Glutamatergic neuron (in vitro differentiated cells): ENCODE measurements at places on chromosomes 13 and 19. TPM values are rescaled to one million over a fixed set of nuclear protein-coding genes. Genes with fewer than 3 reads are reported as not detected.

Gene CAMSAP3
- 47.6 TPM for total RNA-seq

DNA sequence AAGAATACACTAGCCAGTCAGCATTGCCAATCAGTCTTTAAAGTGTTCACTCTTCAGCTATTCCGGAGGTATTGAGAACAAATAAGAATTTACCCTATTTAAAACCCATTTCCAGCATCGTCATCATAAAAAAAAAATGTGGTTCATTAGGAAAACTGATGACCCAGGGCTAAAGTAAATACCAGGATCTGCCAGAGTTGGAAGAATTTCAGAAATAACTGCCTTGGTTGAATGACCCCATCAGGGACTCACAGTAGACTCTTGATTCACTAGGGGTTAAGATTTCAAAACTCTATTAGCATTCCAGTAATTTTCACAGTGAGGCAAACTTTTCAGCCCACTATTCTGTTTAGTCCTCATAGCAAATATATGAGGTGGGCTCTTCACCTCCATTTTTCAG lies 377.0 kb downstream of the ITGBL1 start:
- peaks cover 5% of the 10 kb centered on the region for H3K36me3 ChIP-seq
- no peak overlapping the region for H3K4me3 ChIP-seq
- DNase-seq, result no peak
- H3K27me3 ChIP-seq, result no peaks in the 10 kb centered on the region
- no peak overlapping the region for H3K27ac ChIP-seq
- no peaks in the 10 kb centered on the region for H3K4me1 ChIP-seq

Gene FAM187B
- not detected for total RNA-seq

GRCh38 chr19:29834991-29835846 lies 23.4 kb downstream of the CCNE1 start:
- no peak for DNase-seq
- no peak overlapping the region for H3K27ac ChIP-seq
- no peaks in the 10 kb centered on the region for H3K36me3 ChIP-seq
- H3K27me3 ChIP-seq, result peaks cover 2% of the 10 kb centered on the region
- no peak overlapping the region for H3K4me3 ChIP-seq
- H3K4me1 ChIP-seq, result no peaks in the 10 kb centered on the region

DNA sequence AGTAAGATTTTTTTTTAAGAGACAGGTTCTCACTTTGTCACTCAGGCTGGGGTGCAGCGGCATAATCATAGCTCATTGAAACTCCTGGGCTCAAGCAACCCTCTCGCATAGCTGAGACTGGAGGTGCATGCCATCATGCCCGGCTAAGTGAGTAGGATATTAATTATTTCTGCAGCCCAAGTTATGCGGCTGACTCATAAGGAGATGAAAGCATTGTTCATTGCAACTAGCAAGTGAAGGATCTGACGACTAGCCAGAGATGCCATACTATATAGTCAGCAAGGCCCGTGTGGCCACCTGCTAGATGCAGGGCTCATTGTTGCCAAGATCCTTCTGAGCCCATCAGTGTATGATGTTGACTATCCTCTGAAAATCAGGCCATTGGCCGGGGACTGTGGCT lies 45.2 kb downstream of the ABCC4 start:
- H3K36me3 ChIP-seq, result peaks cover 5% of the 10 kb centered on the region
- H3K27me3 ChIP-seq, result no peaks in the 10 kb centered on the region
- H3K4me1 ChIP-seq, result no peaks in the 10 kb centered on the region
- H3K4me3 ChIP-seq, result no peak overlapping the region
- no peak for DNase-seq
- H3K27ac ChIP-seq, result no peak overlapping the region

DNA sequence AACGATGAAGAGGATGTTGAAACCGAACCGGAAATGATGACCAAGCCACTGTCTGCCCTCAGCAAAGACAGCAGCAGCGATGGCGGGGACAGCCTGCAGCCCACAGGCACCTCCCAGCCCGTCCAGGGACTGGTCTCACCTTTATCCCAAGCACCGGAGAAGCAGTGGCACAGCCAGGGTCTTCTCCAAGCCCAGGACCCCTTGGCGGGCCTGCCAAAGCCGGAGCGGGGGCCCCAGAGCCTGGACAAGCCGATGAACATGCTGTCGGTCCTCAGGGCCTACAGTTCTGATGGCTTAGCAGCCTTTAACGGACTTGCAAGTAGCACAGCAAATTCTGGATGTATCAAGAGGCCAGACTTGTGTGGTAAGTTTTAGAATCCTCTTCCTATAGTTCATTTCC lies 177.0 kb downstream of the ZNF536 start:
- H3K27ac ChIP-seq, result no peak overlapping the region
- peaks cover 3% of the 10 kb centered on the region for H3K27me3 ChIP-seq
- no peak overlapping the region for H3K4me3 ChIP-seq
- no peak for DNase-seq
- H3K4me1 ChIP-seq, result peaks cover 7% of the 10 kb centered on the region

- no peak for DNase-seq
- H3K27ac ChIP-seq, result no peak overlapping the region
- peaks cover 20% of the 10 kb centered on the region for H3K4me1 ChIP-seq
- no peaks in the 10 kb centered on the region for H3K36me3 ChIP-seq
- peaks cover 6% of the 10 kb centered on the region for H3K27me3 ChIP-seq
Measured at GRCh38 chr13:48155848-48156247, 60.9 kb upstream of the MED4 start.

DNA sequence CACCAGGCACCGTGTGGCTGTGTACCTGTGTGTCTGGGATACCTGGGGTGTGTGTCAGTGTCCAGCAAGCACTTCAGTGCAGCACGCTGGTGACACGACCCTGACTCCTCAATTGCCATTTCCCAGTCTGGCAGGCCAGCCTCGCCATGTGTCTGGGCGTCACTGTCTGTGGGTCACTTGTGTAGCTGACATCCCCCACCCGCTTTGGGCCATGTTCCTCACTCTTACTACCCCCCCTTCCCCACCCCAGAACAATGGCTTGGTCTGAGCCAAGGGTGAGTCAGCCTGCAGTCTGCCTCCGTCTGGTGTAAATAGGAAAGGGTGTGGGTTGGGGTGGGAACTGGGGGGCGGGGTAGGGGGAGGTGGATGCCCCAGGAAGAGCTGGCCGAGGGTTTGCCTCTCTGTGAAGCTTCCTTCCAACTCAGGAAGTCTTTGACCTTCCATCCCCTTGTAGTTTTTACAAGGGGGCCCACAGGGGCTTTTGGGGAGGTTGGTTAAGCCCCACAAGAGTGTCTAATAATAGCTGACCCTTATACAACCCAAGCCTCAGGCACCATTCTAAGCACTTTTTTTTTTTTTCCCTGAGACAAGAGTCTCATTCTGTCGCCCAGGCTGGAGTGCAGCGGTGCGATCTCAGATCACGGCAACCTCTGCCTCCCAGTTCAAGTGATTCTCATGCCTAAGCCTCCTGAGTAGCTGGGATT lies 17.6 kb downstream of the NOVA2 start:
- H3K4me1 ChIP-seq, result peaks cover 58% of the 10 kb centered on the region
- H3K27me3 ChIP-seq, result peaks cover 27% of the 10 kb centered on the region
- peak overlapping the region; percentile 98 for H3K27ac ChIP-seq
- peaks cover 10% of the 10 kb centered on the region for H3K36me3 ChIP-seq
- no peak overlapping the region for H3K4me3 ChIP-seq

Gene RPS28
- 1,030 TPM for total RNA-seq

Gene REEP6
- 21.5 TPM for total RNA-seq

GRCh38 chr13:45048890-45049407 lies 59.6 kb downstream of the GPALPP1 start:
- H3K4me1 ChIP-seq, result peaks cover 16% of the 10 kb centered on the region
- no peak overlapping the region for H3K27ac ChIP-seq
- H3K4me3 ChIP-seq, result no peak overlapping the region

DNA sequence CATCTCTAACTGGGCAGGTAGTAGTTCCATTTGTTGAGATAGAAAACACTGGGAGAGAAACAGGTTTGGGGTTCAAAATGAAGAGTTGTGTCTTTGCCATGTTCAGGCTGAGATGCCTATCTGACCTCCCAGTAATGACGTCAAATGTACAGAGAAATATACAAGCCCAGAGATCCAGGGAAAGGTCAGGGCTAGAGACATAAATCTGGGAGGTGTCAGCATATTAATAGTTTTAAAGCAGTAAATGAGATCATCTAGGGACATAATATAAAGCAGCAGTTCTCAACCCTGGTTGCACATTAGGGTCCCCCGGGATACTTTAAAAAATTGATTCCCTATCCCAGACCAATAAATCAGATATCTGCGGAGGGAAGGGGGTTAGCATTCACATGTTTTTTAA lies 501.5 kb downstream of the UQCRFS1 start:
- H3K36me3 ChIP-seq, result no peaks in the 10 kb centered on the region
- H3K27me3 ChIP-seq, result no peaks in the 10 kb centered on the region
- H3K27ac ChIP-seq, result no peak overlapping the region
- no peak overlapping the region for H3K4me3 ChIP-seq
- peaks cover 4% of the 10 kb centered on the region for H3K4me1 ChIP-seq

GRCh38 chr13:112057736-112058518 lies 9.0 kb upstream of the SOX1 start:
- peaks cover 12% of the 10 kb centered on the region for H3K4me1 ChIP-seq
- H3K36me3 ChIP-seq, result no peaks in the 10 kb centered on the region
- no peak for DNase-seq

DNA sequence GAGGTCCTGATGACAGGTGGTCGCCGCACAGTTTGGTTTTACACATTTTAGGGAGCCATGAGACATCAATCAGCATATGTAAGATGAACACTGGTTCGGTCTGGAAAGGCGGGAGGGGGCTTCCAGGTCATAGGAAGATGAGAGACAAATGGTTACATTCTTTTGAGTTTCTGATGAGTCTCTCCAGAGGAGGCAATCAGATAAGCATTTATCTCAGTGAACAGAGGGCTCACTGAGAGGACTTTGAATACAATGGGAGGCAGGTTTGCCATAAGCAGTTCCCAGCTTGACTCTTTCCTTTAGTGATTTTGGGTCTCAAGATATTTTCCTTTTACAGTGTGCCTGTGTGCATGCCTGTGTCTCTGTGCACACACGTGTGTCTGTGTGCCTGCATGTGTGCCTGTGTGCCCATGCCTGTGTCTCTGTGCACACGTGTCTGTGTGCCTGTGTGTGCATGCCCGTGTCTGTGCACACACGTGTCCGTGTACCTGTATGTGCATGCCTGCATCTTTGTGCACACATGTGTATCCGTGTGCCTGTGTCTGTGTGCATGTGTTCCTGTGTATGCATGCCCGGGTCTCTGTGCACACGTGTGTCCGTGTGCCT lies 35.5 kb upstream of the TMEM255B start:
- H3K27ac ChIP-seq, result peak overlapping the region; percentile 34
- peak overlapping the region; percentile 63 for H3K4me3 ChIP-seq
- peaks cover 10% of the 10 kb centered on the region for H3K27me3 ChIP-seq
- DNase-seq, result no peak

- no peak for DNase-seq
- peaks cover 32% of the 10 kb centered on the region for H3K4me1 ChIP-seq
- H3K36me3 ChIP-seq, result no peaks in the 10 kb centered on the region
- H3K27me3 ChIP-seq, result peaks cover 6% of the 10 kb centered on the region
- H3K27ac ChIP-seq, result peak overlapping the region; percentile 26
Measured at GRCh38 chr19:4379383-4380253, 20.7 kb downstream of the SH3GL1 start.

- H3K4me3 ChIP-seq, result peak overlapping the region; percentile 88
- DNase-seq, result no peak
- H3K36me3 ChIP-seq, result peaks cover 5% of the 10 kb centered on the region
- H3K27me3 ChIP-seq, result peaks cover 24% of the 10 kb centered on the region
- H3K4me1 ChIP-seq, result peaks cover 10% of the 10 kb centered on the region
- no peak overlapping the region for H3K27ac ChIP-seq
Measured at GRCh38 chr19:1757468-1758230, 4.3 kb downstream of the ONECUT3 start.

Gene METTL21C
- not detected for total RNA-seq

Gene N4BP2L2
- total RNA-seq, result 129 TPM

Gene TNFSF9
- 6.9 TPM for total RNA-seq

DNA sequence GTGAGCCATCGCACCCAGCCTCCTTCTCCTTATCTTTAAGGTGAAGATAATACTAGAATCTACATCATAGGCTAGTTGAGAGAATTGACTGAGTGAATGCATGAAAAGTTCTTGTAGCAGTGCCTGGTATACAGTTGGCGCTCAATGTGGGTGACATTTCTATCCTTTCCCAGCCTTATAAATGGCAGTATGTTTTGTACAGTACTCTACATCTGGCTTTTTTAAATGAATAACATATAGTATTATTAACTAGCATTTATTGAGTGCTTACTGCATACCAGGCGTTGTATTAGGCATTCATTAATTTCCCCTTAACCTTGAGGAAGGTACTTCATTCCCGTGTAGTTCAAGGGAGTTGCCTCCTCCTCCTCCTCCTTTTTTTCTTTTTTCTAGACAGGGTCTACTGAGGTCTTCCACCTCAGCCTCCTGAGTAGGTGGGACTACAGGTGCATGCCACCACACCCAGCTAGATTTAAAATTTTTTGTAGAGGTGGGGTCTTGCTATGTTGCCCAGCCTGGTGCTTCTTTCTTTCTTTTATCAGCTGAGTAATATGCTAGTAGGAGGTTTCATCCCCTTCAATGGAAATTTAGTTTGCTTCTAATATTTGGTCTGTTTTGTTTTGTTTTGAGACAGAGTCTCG lies 2.8 kb downstream of the C5AR1 start:
- H3K27ac ChIP-seq, result no peak overlapping the region
- H3K27me3 ChIP-seq, result no peaks in the 10 kb centered on the region
- no peaks in the 10 kb centered on the region for H3K36me3 ChIP-seq
- no peaks in the 10 kb centered on the region for H3K4me1 ChIP-seq

Gene FRY
- total RNA-seq, result 83.6 TPM

DNA sequence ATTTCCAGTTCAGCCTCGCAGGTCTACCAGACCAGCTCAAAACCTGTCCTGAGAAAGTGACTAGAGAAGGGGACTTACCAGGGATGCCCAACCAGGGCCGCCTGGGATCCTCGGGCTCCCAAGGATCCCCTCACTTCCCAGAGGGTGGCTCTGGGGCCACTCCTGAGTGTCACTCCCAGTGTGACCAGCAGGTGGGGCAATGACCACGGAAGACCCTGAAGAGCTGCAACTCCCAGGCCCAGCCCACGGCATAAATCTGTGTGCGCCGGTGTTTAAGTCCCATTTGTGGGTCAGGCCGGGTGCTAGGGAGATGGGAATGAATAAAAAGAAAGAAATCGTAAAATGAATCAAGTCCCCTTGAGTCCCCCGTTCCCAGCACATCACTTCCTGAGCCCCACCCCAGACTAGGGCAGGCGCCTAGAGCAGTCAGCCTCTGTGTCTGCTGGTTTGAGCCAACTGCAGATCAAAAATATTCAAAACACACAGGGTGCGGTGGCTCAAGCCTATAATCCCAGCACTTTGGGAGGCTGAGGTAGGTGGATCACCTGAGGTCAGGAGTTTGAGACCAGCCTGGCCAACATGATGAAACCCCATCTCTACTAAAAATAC lies 10.7 kb downstream of the PTGIR start:
- DNase-seq, result peak; percentile 92
- peak overlapping the region; percentile 38 for H3K27ac ChIP-seq
- no peak overlapping the region for H3K4me3 ChIP-seq
- H3K36me3 ChIP-seq, result peaks cover 6% of the 10 kb centered on the region
- peaks cover 11% of the 10 kb centered on the region for H3K27me3 ChIP-seq

DNA sequence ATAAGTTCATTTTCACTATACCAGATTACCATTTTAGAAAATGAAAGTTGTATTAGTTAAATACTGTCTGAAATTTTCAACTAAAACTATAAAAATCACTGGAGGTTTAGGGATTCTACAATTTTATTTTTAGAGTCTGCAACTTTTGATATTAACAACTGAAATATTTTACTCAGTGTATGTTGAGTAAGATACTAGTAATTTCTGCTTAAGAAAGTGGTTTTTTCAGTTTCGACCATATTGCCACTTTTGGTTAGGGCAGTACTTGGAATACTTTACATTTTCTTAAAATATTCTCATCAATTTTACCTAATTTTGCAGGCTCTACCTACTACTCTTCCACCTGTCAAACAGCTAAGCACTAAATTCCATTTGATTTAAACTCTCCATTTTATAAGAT lies 59.6 kb downstream of the KCNRG start:
- H3K36me3 ChIP-seq, result no peaks in the 10 kb centered on the region
- H3K4me1 ChIP-seq, result peaks cover 30% of the 10 kb centered on the region
- H3K27me3 ChIP-seq, result peaks cover 2% of the 10 kb centered on the region
- no peak overlapping the region for H3K27ac ChIP-seq
